ENCODE measurements at places on chromosomes 2 and 18.

DNA sequence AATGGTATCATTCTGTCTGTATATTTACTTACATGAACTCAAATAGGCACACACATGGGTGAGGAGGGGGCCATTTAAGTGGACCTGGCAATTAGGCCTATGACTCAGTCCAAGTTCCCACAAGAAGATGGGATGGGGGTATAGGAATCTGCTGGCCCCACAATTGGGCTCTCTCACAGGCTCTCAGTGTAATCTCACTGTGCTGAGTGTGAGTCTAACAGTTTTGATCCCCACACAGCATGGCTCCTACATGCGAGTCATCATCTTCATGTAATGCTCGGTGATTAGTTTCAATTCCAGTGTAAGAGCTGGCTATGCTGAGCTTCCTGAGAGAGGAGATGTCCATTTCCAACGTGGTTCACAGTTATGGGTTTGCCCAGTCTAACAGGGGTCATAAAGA, 114.0 kb downstream of the GATA6 start:
- DNase-seq = no peak

GRCh38 chr2:173193925-173194324, 118.3 kb downstream of the MAP3K20 start:
- no peak for DNase-seq

DNA sequence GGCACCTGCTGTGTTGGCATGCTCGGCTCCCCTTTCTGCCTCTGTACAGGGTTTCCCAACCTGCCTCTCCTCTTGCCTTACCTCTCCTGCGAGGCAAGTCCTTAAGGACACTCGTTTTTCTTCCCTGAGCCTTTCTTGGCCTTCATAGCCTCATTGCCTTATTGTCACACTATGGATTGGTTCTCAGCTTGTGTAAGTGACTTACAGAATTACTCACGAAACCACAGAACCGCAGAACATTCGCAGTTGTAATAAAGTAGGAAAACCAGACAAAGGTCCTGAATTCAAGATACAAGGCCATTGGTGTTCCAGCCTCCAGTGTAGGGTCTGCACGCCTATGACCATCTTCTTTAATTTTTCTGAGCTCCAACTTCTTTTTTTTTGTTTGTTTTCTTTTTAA, 317.6 kb upstream of the SMIM21 start:
- no peak for DNase-seq

GRCh38 chr2:177064422-177064821, 148.2 kb upstream of the HNRNPA3 start:
- DNase-seq = peak; percentile 55

DNA sequence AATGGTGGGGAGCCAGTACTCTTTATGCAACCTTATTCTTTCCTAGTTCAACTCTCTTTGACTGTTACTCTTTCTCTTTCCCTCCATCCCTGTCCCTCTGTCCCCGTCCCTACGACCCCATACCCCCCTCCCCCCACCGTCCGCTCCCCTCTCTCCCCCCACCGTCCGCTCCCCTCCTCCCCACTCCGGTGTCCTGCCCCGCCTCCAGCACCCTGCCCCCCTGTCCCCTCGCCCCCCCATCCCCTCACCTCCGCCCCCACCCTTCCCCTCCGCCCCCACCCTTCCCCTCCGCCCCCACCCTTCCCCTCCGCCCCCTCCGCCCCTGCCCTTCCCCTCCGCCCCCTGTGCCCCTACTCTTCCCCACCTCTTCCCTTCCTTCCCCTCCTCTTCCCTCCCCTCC, 128.4 kb downstream of the LPIN1 start:
- DNase-seq = no peak

- peak; percentile 88 for DNase-seq
Measured at GRCh38 chr2:73175663-73176204, 26.6 kb upstream of the NOTO start.

- DNase-seq = no peak
Measured at GRCh38 chr2:220455351-220455990, 828.0 kb downstream of the SLC4A3 start.

DNA sequence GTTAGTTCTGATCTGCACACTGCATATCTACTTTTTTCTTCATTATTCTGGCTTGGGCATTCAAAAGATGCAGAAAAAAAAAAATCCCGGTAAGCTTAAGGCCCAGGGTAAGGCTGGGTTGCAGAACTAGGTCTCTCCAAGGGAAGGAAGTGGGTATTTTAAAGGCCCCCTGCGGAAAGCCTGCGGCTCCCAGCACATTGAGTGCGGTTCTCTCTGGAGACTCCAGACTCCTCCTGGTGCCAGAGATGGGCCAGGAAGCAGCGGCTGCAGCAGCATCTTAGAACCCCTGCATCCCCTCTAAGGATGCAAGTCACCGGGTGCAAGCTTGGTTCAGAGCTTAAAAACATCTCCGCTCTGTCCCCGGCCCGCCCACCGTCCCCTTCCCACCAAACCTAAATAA, 49.5 kb downstream of the TGIF1 start:
- DNase-seq = peak; percentile 80

DNA sequence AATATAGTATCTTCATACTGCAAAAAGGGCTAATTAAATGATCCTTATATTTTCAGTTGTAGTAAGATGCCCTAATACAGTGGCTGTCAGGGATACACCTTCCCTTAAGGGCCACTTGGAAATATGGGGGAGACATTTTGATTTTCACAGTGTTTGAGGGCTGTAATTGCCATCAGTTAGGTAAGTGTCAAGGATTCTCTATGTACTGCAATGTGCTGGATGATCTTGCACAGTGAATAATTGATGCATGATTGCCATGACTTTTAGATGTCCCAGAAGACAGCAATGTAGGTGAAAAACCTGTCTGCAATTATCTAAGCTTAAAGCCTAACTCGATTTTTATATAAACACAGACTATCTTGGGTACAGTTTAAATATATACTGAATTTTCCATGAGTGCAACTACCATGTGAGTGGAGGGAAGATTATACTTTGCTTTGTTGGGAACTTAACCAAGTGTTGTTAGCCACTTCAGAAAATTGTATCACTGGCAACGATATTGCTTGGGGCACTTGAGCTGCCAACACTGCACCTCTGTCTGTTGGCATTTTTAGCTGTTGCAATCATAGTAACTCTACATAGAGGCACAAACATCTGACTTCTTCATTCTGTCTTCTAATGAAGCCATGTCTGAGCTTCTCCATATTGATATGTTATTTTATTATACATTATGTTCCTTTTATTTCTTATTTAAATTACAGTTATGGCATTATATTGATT, 45.2 kb downstream of the MAIP1 start:
- no peak for DNase-seq

DNA sequence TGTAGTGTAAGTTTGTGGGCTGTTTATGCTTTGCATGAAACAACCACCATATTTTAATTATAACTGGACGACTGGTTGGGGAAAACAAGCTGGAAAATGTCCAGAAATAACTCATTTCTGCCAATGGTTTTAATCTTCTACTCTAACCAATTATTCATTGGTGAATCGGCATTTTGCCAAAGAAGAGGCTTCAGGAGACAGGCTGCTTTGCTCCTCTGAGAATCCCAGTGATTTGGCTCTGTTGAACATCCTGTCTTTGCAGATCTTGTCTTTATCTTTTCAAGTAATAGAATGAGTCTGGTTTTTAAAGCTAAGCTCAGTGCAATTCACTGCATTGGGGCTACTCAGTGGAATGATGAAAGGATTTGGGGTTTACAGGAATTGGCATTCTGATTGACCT, 109.6 kb downstream of the APOB start:
- DNase-seq = no peak

DNA sequence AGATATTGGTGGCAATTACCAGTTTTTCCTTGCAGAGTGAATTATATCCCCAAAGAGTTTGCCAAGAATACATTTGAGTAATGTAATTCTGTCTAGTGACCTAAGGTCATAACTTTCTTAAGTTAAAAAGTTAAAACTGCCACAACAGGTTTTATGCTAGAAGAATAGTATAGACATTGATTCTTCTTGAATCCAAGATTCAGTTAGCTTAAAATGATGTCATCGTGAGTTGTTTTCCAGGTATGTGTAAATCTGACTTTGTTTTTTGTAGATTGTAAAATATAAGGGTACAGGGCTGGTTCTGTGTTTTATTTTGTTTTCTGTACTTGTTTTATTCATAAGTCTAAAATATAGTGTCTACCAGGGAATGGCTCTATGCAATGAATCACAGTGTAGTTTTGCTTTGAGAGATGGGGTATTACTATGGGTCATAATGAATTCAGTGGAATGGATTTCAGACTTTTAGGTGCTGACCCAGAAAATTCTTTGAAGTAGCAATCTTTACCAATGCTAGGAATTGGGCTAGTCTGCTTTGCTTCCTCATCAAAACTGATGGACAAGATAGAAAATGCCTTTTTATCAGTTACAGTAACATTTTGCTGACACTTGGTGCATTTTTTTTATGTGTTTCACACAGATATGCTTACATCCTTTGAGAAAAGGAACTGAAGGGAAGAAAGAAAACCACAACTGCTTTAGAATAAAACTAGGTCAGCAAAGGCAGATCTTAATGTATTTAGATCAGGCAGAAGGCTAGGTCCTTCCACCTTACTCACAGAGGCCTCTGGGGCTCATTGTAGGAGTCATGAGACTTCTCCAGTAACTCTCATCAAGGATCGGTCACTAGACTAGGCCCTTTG, 20.8 kb upstream of the MGAT5 start:
- DNase-seq = no peak

GRCh38 chr2:196372811-196373664, 201.7 kb upstream of the STK17B start:
- DNase-seq = no peak

GRCh38 chr18:72410399-72410798, 133.7 kb downstream of the CBLN2 start:
- no peak for DNase-seq

GRCh38 chr18:5709476-5710095, 165.8 kb upstream of the EPB41L3 start:
- DNase-seq = no peak

- DNase-seq = no peak
Measured at GRCh38 chr2:4903656-4904348, 788.4 kb upstream of the SOX11 start.

DNA sequence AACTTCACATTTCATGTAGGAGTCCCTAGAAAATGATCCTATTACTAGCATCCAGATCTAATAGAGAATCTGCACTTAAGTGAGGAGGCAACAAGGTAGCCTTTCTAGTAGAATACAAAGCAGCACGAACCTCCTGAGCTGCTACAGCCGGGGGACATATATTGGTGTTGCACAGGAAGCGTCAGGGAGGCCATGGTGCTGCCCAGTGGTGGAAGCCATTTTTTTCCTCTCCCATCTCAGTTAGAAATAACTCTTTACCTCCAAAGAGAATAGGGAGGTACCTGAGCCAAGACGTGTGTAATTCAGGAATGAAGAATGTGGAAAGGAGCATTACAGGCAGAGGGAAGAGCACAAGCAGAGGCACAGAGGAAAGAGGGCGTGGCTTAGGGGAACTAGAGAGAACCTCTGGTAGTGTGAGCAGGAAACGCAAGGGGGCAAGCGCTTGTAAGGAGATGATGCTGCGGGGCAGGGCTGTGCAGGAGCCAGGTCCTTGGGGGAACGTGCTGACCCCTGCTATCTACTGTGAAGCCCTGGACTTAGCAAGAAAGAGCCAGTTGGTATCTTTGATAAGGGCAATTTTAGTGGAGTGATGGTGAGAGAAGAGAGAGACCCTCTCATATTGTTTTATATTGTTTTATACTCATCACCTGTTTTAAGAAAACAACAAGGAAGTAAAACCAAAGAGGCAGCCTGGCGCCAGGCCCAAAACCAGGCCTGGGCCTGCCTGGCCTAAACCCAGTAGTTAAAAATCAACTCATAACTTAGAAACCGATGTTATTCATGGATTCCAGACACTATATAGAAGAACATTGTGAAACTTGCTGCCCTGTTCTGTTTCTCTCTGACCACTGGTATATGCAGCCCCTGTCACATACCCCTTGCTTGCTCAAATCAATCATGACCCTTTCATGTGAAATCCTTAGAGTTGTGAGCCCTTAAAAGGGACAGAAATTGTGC, 50.0 kb upstream of the TTC39C start:
- DNase-seq = no peak

- DNase-seq = no peak
Measured at GRCh38 chr2:127362971-127363370, 24.8 kb downstream of the MAP3K2 start.

DNA sequence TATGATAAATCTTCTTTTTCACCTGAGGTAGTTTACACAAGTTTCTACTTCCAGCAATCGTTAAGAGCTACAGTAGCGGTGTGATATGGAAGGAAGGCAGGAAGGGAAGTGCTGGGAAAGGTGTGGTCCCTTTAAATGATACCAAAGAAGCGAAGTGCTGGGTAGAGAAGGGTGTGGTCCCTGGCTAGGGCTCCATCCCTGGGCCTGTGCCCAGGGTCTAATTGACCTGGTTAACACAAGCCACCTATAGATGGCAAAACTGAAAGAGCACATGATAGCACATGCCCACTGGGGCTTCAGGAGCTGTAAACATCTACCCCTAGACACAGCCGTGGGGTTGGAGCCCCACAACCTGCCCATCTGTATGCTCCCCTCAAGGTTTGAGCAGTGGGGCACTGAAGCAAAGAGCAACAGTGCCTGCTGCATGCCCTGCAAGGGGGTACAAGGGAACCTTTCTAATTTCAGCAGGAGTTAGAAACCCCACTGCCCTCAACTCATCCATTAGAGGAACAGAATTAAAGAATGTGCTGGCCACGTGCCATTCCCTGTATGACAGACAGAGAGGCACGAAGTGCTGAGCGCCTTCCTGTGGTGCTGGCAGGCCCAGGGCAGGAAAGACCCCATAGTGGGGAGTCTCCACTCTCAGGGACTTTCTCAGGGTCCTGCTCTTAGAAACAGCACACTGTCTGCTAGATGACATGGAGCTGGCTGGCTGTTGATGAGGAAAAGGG, 153.1 kb upstream of the LMAN1 start:
- no peak for DNase-seq

DNA sequence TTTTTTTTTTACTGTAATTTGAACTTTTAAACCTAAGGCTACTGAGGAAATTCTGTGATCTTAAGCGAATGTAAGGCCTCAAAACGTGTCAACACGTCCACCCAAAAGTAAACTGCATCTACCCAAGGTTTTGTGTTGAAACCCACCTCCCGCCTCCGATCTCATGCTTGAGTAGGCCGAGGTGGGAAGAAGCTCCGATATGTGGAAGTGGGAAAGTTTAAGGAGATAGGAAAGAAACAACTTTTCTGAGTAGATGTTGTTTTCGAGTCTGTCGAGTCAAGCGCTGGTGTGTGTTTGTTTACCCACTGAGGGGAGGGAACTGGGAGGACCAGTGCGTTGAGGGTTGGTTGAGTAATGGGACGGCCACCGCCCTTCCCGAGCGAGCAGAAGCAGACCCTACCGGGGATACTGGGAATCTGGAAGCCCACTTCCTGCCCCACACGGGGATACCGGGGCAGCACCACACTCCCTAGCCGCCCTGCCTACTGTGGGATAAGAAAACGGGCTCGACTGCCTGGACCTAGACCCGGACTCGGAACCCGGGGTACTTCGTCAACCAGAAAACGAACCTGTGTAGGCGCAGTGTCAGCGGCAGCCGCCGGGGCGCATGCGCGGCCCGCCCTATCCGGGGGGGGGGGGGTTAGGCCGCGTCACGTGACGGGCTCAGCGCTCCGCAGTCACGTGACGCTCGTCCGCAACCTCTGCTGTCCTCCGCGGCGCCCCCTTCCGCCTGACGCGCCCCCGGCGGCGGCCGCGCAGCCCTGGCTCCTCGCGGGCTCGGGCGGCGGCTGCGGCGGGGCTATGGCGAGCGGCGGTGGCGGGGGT, at the start of gene RETREG2:
Gene RETREG2 (plus strand): TSS at position 724 of the 825 bp plus-strand sequence. CDS start 78 bp downstream, at position 802.
- peak; percentile 95 for DNase-seq

Data from endodermal cell (in vitro differentiated cells).